Activated CD4-positive, alpha-beta T cell treated with anti-CD3 and anti-CD28 coated beads for 1 hour (primary cell): ENCODE measurements at places on chromosomes 6 and 20.

GRCh38 chr20:57397693-57398108 is 6.5 kb downstream of the RBM38 start:
- DNase-seq, result peak; percentile 61

DNA sequence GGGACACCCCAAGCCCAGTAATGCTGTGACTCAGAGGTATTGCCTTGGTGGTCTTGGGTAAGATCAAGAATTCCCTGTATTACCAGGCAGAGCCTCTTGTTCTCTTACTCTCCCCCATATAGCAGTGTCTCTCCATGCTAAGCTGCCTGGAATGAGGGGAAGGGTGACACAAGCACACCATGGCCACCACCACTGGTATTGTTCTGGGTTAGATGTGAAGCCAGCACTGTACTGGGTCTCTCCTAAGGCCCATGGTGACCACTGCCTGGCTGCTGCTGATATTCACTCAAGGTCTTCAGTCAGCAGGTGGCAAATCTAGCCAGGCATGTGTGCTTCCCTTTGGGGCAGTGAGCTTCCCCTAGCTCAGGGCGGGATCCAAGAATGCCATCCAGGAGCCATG is 36.5 kb downstream of the TAF11 start:
- no peak for DNase-seq

GRCh38 chr6:135183532-135184440 is 2.7 kb downstream of the MYB start:
- peak; percentile 65 for DNase-seq

GRCh38 chr20:63962426-63963347 is 6.5 kb upstream of the UCKL1 start:
- no peak for DNase-seq

DNA sequence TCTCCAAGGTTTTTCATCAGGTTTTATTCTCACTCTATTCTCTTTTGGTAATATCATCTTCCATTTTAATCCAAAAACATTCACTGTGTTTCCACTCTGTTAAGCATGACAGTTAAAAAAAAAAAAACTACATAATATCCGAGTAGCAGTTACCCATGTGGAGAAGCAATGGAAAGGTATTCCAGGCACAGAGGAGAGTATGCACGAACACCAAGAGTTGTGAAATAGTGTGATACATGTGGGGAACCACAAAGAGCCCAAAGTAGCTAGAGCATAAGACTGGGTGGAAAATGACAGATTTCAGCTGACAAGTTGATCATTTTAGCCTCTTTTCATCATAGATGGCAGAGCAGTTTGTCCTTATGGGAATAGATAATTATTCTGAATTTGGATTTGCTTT is 19.9 kb upstream of the FBXL4 start:
- no peak for DNase-seq
